ENCODE measurements at places on chromosomes 6 and 20. TPM values are rescaled to one million over a fixed set of nuclear protein-coding genes. Genes with fewer than 3 reads are reported as not detected.
A peak's percentile ranks its signal among the peaks of the same experiment; 100 is the strongest.

GRCh38 chr20:34473262-34473883 is 42.8 kb upstream of the DYNLRB1 start:
- peak; percentile 40 for DNase-seq

DNA sequence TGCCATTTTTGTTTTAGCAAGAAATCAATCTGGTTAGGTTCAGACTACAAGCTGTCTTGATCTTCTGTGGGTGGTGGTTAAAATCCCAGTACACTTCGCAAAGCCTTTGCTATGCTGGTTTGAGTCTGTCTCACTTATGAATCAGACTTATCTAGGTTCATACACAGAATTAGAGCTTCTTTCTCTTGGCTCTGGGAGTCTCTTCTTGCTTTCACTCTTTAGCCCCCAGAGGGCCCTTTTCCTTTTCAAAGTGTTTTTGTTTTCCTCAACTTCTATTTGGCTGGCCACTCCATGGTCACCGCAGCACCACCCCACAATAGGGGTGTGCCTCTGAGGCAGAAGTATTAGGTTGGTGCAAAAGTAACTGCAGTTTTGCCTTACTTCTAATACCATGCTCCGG is 21.3 kb downstream of the ECI2 start:
- no peak for DNase-seq

DNA sequence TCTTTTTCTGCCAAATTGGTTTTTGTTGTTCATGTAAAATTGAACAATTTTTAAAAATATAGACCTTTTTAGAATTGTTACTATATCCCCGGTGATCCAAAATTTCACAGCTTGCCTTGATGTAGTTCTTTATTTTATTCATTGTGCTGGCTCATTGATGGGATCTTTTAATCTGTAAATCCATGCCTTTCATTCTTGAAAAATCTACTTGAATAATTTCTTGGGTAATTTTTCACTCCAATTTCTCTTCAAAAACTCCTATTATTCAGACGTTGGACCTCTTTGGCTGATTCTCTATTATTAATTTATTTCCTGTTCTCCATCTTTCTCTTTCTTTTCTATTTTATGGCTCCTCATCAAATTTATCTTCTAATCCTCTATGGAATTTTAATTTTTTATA is 476.1 kb upstream of the CITED2 start:
- DNase-seq: no peak

- DNase-seq: no peak
These were observed 92.9 kb upstream of the NRSN1 start for GRCh38 chr6:24032896-24033688.

DNA sequence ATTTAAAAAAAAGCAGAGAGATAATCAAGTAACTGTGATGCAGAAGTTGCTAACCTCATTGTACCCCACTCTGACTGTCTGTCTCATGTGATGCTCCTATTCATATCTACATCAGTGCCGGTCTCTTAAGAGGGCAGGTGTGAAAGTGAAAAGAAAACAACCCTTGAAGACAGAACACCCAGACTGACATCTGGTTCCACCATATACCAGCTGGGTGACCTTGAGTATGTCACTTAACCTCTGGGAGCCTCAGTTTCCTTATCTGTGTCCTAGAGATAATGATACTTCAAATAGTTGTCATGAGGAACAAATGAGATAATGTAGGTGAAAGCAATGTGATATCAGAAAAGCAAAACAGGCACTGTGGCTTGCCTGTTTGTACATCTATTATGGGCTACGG is 426.8 kb upstream of the SOX4 start:
- DNase-seq: no peak

GRCh38 chr20:22802296-22802695 is 217.9 kb upstream of the FOXA2 start:
- no peak for DNase-seq

- DNase-seq: no peak
These were observed 37.9 kb upstream of the SNAP25 start for GRCh38 chr20:10180651-10181235.

DNA sequence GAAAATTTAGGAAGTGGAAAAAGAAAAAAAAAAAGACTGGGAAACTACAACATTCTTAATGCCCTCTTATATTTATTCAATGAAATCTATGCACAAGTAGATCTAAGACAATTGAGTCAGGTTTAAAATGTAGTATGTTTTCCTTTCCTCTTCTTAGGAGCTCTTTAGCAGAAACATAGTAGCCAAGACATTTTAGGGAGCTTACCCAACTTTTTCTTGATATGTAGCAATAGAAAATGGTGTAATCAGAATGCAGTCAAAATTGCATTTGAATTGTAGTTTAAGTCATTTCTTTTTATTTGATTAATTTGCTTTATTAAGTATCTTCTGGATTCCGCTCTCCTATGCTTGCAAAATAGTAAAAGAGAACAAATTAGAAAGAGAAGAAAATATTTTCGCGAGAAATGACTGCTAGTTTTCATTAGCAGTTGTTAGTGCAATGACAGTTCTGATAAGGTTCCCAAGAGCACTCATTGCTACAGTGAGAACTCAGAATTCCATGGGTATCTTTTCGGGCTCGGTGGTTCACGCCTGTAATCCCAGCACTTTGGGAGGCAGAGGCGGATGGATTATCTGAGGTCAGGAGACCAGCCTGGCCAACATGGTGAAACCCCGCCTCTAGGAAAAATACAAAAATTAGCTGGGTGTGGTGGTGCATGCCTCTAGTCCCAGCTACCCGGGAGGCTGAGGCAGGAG is 52.2 kb downstream of the JARID2 start:
- DNase-seq: no peak

Gene CLDN20
- not detected for total RNA-seq

Gene ABHD16B
- not detected for total RNA-seq

Gene ARMC12
- not detected for total RNA-seq

Gene FNDC1
- not detected for total RNA-seq

Gene SMLR1
- not detected for total RNA-seq

Gene POPDC3
- 45.1 TPM for total RNA-seq

Gene KCNQ5
- total RNA-seq: 0.84 TPM

Gene GLP1R
- total RNA-seq: not detected

Gene ZSWIM3
- total RNA-seq: 1.6 TPM
